ENCODE measurements at places on chromosomes 3 and 15. TPM values are rescaled to one million over a fixed set of nuclear protein-coding genes. Genes with fewer than 3 reads are reported as not detected.

Gene TRH
- total RNA-seq = not detected

Gene CLSTN2
- total RNA-seq = 2.9 TPM

- no peak for DNase-seq
Measured at GRCh38 chr3:1783995-1784394, 314.7 kb upstream of the CNTN4 start.

DNA sequence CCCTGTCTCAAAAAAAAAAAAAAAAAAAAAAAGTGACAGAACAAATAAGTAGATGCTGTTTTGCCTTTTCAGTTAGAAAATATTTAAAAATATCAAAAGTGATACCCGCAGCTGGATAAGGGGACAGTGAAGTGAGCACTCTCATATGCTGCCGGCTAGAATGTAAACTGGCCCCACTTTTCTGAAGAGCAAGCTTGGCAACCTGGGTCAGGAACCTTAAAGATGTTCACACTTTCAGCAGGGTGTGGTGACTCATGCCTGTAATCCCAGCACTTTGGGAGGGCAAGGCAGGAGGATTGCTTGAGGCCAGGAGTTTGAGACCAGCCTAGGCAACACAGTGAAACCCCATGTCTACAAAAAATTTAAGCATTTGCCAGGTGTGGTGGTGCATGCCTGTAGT lies 17.4 kb downstream of the FSD2 start:
- DNase-seq = no peak

Gene FOXB1
- not detected for total RNA-seq

Gene DUOXA1
- 14.4 TPM for total RNA-seq

Measured in skin of body (tissue), 3 donors.